ENCODE measurements at places on chromosomes 3 and 15.

GRCh38 chr15:27219636-27220035, 248.7 kb downstream of the GABRG3 start:
- DNase-seq: no peak
- H3K27ac ChIP-seq: no peak overlapping the region
- no peaks in the 10 kb centered on the region for H3K36me3 ChIP-seq
- H3K4me1 ChIP-seq: no peaks in the 10 kb centered on the region
- H3K4me3 ChIP-seq: no peak overlapping the region

DNA sequence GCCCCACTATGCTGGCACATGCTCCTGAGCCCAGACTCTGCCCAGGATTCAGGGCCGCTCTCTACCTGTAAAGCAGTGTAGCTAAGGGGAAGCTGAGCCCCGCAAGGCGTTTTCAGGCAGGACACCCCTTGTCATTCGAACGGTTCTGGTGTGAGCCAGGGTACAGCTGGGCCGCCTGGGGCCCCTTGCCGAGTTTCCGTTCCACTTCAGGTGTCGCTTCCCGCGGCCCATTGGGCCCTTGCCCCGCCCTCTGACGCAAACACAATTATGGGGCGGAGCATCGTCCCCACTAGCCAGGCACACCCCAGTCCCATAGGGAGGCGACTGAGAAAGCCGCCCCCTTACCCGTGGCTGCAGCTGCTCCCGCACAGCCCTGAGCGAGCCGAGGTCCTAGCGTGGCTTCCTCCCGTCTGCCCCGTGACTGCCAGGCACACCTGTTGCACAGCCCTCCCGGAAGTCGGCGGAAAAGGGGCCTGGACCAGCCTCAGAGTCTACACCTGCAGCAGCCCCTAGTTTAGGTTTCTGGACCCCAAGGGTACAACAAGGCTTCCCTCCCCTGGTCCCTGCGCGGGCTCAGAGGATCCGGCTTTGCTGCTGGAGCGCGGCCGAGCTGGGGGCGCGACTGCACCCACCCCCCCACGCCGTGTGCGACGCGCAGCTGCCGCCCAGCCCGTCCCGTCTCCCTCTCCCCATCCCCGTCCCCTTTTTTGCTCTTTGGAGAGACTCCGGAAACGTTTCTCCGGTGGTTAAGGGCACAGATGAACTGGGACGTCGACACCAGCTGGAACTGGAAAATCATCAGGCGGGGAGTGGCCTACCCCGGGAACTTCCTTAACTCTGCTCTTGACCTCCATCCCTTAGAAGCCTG, at the start of gene PLSCR2:
Gene PLSCR2, minus strand, starts transcription at position 412 of the 868 bp plus-strand sequence. CDS start 9,657 bp downstream, outside the sequence.
- DNase-seq: peak; percentile 93
- H3K27ac ChIP-seq: peak within 1 kb of the TSS; percentile 77
- no peaks in the 10 kb centered on the region for H3K27me3 ChIP-seq
- no peaks in the 10 kb centered on the region for H3K36me3 ChIP-seq
- H3K4me1 ChIP-seq: peaks cover 5% of the 10 kb centered on the region
- peak within 1 kb of the TSS; percentile 67 for H3K4me3 ChIP-seq

GRCh38 chr3:114178770-114179368, at the start of gene DRD3:
Gene DRD3 (minus strand): TSS chr3:114179052. CDS start chr3:114171992, 7,060 bp downstream.
- no peak within 1 kb of the TSS for H3K27ac ChIP-seq
- no peaks in the 10 kb centered on the region for H3K27me3 ChIP-seq
- no peak within 1 kb of the TSS for H3K4me3 ChIP-seq
- no peaks in the 10 kb centered on the region for H3K36me3 ChIP-seq
- no peak for DNase-seq
- no peaks in the 10 kb centered on the region for H3K4me1 ChIP-seq

- H3K27me3 ChIP-seq: no peaks in the 10 kb centered on the region
- no peak for DNase-seq
- no peak overlapping the region for H3K27ac ChIP-seq
- H3K36me3 ChIP-seq: no peaks in the 10 kb centered on the region
- no peak overlapping the region for H3K4me3 ChIP-seq
- H3K4me1 ChIP-seq: no peaks in the 10 kb centered on the region
Measured at GRCh38 chr3:117586161-117586560, 876.6 kb downstream of the TUSC7 start.

DNA sequence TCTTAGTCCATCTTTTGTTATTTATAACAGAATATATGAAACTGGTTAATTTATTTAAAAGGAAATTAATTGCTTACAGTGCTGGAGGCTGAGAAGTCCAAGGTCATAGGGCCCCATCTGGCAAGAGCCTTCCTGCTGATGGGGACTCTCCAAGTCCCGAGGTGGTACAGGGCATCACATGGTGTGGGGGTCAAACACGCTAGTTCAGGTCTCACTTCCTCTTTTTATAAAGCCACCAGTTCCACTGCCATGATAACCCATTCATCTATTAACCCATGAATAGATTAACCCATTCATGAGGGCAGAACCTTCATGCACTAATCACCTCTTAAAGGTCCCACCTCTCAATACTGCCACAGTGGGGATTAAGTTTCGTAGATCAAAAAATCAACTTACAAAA, 659.3 kb downstream of the NAALADL2 start:
- no peaks in the 10 kb centered on the region for H3K4me1 ChIP-seq
- H3K36me3 ChIP-seq: no peaks in the 10 kb centered on the region
- H3K27ac ChIP-seq: no peak overlapping the region
- no peak for DNase-seq

DNA sequence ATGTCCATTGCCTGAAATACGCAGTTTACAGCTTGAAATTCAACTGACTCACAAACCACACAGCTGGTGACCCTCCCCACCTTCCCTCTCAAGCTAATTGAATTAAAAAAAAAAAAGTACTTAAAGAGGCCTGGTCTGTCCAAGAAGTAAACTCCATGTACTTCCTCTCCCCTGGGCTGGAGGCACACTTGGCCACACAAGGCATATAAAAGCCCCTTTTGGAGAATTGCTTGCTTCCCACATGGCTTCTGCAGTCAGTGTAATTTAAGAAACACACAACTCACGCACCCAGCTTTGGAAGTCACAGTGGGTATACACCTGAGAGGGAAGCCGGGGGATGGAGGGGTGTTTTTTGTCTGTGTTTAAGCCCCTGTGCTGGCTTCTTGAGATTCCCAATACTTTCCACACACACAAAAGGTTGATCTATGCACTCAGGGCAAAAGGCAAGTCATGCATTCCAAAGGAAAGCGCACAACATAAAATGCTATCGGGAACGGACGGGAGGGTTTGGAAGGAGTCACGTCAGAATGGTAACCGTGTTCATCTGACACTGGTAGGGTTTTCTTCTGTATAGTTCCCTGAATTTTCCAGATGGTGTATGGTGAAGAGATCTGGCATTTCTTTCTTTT, 106.6 kb upstream of the ALDH1A3 start:
- no peaks in the 10 kb centered on the region for H3K27me3 ChIP-seq
- H3K4me1 ChIP-seq: peaks cover 8% of the 10 kb centered on the region
- H3K27ac ChIP-seq: peak overlapping the region; percentile 26
- no peaks in the 10 kb centered on the region for H3K36me3 ChIP-seq
- no peak overlapping the region for H3K4me3 ChIP-seq
- DNase-seq: no peak

DNA sequence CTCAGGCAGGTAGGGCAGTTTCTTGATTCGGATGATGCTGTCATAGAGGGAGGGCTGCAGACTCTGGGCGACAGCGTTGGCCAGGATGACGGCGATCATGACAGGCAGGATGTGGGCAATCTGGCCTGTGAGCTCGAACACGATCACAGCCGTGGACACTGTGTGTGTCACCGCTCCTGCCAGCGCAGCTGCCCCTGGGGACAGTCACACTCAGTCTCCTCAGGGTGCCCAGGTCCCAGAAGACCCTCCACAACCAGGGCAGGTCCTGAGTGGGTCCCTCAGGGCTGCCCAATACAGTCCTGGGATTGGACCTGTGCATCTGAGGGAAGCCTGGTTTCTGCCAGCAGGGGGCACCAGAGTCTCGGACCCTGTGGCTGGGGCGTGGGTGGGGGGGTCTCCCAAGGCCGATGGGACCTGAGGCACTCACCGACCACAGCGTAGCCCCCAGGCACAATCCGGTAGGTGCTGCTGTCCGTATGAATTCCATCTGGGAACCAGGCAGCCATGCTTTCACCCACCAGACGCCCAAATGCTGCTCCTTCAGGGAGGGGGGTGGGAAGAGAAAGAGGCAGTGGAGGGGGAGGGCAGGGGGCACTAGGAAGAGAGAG, 7.2 kb downstream of the CLCN2 start:
- no peak overlapping the region for H3K27ac ChIP-seq
- no peak for DNase-seq
- H3K27me3 ChIP-seq: no peaks in the 10 kb centered on the region
- H3K36me3 ChIP-seq: peaks cover 68% of the 10 kb centered on the region
- H3K4me1 ChIP-seq: peaks cover 31% of the 10 kb centered on the region

- no peaks in the 10 kb centered on the region for H3K27me3 ChIP-seq
- no peak overlapping the region for H3K27ac ChIP-seq
- peaks cover 44% of the 10 kb centered on the region for H3K36me3 ChIP-seq
Measured at GRCh38 chr3:44950275-44950734, 25.7 kb downstream of the ZDHHC3 start.

- H3K4me1 ChIP-seq: no peaks in the 10 kb centered on the region
- no peak overlapping the region for H3K4me3 ChIP-seq
- no peaks in the 10 kb centered on the region for H3K27me3 ChIP-seq
Measured at GRCh38 chr3:143416229-143416628, 296.7 kb downstream of the CHST2 start.

- no peak overlapping the region for H3K27ac ChIP-seq
- H3K4me1 ChIP-seq: no peaks in the 10 kb centered on the region
- H3K4me3 ChIP-seq: no peak overlapping the region
- peak; percentile 2 for DNase-seq
- H3K36me3 ChIP-seq: no peaks in the 10 kb centered on the region
Measured at GRCh38 chr3:154730186-154730585, 300.2 kb upstream of the GPR149 start.

DNA sequence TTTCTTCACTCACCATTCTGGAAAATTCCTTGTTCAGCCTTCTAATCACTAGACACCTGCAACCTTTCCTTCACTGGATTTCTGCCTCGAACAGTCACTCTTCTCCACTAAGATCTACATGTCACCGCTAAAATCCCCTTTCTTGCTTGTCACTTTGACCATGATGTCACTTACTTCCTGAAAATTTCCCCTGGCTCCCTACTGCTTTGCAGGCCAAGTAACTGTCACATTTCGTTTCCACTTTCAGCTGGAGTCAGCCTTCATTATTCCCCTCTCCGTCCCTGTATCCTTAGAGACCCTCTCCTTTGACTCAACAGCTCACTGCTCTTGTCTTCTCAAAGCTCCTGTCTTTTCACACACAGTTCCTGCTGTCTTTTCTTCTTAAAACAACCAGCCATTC, 15.9 kb downstream of the CHL1 start:
- H3K4me1 ChIP-seq: no peaks in the 10 kb centered on the region
- H3K27me3 ChIP-seq: no peaks in the 10 kb centered on the region
- no peak overlapping the region for H3K27ac ChIP-seq
- DNase-seq: no peak
- H3K4me3 ChIP-seq: no peak overlapping the region

DNA sequence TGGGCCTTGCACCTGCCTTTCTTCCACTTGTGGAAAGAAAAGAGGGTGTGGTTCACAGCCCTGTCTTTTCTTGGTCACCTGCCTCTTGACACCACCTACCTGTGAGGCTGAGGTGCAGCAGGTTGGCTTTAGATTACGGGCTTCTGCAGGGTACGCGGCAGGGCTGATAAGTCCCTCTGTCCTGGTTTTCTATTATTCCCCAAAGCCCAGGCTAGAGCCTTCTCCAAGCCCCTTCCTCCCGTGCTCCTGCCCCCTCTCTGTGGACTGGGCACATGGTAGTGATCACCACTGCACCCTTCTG, 44.8 kb upstream of the HACD2 start:
- no peaks in the 10 kb centered on the region for H3K27me3 ChIP-seq
- peaks cover 28% of the 10 kb centered on the region for H3K36me3 ChIP-seq
- no peak for DNase-seq
- H3K27ac ChIP-seq: no peak overlapping the region
- no peaks in the 10 kb centered on the region for H3K4me1 ChIP-seq
- no peak overlapping the region for H3K4me3 ChIP-seq

DNA sequence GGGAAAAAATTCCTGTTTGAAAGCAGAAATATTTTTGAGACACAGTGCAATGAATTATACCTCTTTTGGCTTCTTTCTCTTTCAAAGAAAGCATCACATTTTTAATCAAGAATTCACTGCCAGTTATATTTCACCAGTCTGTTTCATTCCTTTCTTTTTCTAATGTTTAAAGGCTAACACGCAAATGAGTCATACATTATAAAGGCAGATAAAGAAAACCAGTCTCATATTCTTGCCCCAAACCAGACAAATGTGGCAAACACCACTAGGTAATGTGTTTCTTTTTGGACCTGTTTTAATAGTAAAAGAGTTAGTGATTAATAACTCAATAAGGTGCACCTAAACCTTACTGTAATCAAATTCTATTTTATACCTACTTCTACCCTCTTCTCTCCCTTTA, 83.8 kb downstream of the PLOD2 start:
- H3K36me3 ChIP-seq: peaks cover 20% of the 10 kb centered on the region
- H3K4me1 ChIP-seq: no peaks in the 10 kb centered on the region
- no peak for DNase-seq
- H3K27ac ChIP-seq: no peak overlapping the region
- H3K27me3 ChIP-seq: no peaks in the 10 kb centered on the region

- peak overlapping the region; percentile 69 for H3K4me3 ChIP-seq
- no peaks in the 10 kb centered on the region for H3K36me3 ChIP-seq
- peak overlapping the region; percentile 84 for H3K27ac ChIP-seq
- H3K4me1 ChIP-seq: peaks cover 27% of the 10 kb centered on the region
Measured at GRCh38 chr3:111676211-111677006, 81.3 kb upstream of the ZBED2 start.

GRCh38 chr3:128994581-128995546, 988 bp upstream of the CFAP92 start:
- no peak overlapping the region for H3K27ac ChIP-seq
- peaks cover 64% of the 10 kb centered on the region for H3K27me3 ChIP-seq
- H3K36me3 ChIP-seq: no peaks in the 10 kb centered on the region
- H3K4me1 ChIP-seq: peaks cover 11% of the 10 kb centered on the region

DNA sequence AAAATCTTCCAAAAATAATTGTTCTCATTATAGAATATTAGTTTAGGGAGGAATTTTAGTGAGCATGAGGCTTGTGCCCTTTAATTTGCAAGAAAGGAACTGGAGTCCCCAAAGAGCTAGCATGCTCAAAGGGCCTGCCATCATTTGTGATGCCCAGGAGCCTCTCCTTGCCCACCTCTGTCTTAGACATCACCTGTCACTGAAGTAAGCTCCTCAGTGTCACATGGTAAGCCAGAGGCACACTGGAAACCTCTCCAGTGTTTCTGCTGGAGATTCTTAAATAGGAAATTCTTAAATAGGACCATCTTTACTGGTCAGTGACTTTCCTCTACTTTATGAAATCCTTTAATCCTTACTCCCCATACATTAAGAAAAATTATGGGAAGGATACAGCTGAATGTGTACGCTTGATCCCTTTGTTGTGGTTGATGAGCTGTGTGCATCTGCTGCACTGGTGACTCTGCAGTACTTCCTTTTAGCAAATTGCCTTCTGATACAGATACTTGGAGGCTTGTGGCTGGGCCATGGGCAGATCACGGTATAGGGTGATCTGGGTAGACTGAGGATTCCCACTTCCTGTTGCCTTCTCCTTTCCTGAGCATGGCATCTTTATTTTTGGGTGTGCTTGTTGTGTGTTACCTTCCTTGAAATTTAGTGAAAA, 197.4 kb downstream of the KLHL25 start:
- peaks cover 4% of the 10 kb centered on the region for H3K4me1 ChIP-seq
- H3K36me3 ChIP-seq: peaks cover 3% of the 10 kb centered on the region
- no peaks in the 10 kb centered on the region for H3K27me3 ChIP-seq
- H3K4me3 ChIP-seq: no peak overlapping the region

- H3K36me3 ChIP-seq: no peaks in the 10 kb centered on the region
- no peaks in the 10 kb centered on the region for H3K27me3 ChIP-seq
- H3K4me3 ChIP-seq: no peak overlapping the region
Measured at GRCh38 chr3:146912241-146913015, 307.3 kb upstream of the PLSCR5 start.

All from large intestine (tissue), 12 donors.